ENCODE measurements at places on chromosomes 2 and 18.

DNA sequence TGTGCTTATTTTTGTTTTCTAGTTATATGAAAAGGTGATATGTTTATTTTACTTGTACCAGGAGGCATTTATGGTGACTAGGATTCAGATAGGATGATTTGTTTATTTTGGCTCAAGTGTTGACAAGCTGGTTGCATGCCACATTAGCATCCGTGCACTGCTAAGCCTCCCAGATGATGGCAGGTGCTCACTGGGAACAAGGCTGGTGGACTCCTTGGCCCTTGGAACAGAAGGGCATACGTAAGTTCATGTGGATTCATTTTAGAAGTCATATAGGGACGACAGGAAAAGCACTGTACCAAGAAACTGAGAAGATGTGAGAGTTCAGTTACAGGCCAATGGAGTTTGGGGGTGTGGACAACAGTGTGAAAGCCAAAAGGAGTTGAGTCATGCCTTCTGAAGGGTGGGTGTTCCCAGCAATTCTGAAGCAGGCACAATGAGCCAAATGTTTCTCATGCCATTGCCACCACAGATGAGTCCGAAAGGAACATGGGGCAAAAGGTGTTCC is 166.2 kb downstream of the PHLPP1 start:
- no peak for DNase-seq

DNA sequence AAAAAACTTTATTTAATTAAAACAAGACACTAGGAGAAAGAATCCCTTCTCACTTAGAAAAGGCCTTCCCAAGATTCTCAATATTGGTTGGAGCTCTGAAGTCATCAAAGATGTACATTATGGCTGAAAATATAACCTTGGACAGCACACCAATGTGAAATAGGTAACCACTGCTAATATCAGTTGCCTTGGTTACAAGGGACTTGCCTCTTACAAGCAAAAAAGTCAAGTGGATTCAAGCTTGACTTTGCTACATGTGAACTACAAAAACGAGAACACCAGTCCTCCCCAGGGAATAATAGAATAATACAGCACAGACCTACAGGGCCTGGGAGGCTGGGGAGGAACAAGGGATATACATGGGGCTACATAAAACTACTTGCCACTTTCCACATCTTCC is 46.1 kb downstream of the NABP1 start:
- DNase-seq: no peak

- DNase-seq: no peak
Observed at GRCh38 chr2:207905546-207905945, 119.8 kb downstream of the PLEKHM3 start.

- DNase-seq: no peak
Observed at GRCh38 chr2:8877332-8877731, 39.9 kb upstream of the KIDINS220 start.

DNA sequence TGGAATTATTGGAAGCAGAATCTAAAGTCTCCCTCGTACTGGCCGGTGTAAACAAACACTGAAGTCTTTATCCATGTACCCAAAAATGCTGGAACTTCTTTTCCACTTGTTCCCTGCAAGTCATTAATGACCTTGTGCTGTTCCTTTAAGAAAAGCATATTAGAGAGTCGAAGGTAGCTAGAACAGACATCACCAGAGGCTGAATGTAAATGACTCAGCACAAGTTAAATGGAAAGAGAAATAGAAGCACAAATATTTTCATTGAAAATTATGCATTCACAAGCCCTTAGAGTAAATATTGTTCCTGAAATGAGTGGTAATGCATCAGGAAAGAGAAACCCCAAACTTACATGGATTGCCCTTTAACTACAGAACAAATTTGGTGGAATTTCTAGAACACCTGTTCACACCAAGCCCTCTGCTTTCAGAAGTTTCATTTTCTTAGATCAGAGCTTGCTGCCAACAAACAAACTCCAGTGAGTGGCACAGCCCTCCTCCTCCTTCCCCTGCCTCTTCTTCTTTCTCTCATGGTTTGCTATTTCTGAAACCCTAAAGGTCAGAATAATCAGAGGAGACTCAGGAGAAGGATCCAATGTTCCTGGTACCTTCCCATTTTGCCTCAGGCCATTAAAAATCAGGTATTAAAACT is 264.3 kb downstream of the TXNL1 start:
- peak; percentile 38 for DNase-seq

- DNase-seq: no peak
Observed at GRCh38 chr2:69075486-69075885, 62.5 kb downstream of the ANTXR1 start.

DNA sequence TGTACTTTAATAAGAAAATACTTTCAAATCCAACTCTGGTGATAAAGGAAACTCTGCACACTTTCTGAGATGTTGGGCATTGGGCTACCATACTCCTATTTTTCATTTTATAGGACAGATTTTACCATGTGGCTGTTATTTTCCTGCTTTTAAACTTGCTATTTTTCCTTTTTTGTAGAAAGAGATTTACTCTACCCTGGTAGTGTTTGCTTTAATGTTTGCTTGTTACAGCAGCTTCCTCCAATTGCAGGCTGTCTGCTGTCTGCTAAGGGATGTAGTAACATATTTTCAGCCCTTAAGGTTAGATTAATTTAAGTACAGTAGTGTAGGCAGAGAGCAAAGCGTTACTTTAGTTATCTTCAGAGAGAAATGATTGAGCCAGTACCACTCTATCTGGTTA is 38.6 kb downstream of the MARCHF7 start:
- DNase-seq: no peak

DNA sequence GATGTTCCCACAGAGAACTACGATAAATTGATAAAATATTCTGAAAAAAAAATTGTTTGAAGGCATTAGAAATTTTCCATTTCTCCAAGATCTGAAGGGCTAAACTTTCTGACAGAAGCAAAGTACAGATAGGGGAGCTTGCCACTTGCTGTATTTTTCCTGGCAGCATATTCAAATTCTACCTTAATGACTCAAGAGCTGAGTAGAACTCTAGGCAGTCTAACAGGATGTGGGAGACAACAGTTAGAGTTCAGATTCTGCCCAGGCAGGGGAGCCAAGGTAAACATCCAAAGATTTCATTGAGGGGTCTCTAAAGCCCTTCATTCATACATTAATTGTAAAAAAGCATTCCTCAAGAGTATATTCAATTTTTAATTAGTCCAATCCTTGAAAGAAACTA is 46.0 kb upstream of the RIT2 start:
- DNase-seq: no peak

DNA sequence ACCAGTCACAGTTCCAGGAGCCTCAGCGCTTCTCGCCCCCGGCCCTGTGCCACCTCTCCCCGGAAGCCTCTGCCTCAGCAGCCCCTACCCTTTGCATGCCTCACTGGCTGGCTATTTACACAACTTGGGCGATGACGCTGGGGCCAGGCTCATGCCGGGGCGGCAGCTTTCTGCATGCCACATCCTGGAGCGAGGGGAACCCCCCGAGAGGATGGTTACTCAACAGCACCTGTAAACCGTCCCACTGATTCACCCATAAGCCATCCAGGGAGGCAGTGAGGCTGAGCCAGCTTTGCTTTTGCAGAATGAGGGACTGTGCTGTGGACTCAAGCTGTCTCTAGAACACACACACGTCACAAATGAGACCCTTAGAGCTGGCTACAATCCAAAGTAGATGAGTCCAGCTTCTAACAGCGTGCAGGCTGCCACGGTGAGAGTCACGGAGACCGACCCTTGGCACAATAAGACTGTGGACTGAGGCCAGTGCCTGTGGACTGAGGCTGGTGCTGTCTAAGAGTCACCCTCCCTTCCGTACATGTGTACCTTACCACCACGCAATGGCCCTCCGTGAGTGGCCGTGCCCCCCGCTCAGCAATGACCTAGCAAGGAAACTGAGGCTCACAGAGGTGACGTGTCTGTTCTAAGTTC is 45.6 kb upstream of the ODC1 start:
- DNase-seq: no peak

GRCh38 chr2:177519534-177520115 is 127.1 kb downstream of the AGPS start:
- DNase-seq: peak; percentile 40

- DNase-seq: no peak
Observed at GRCh38 chr2:200770847-200771246, 40.9 kb upstream of the BZW1 start.

DNA sequence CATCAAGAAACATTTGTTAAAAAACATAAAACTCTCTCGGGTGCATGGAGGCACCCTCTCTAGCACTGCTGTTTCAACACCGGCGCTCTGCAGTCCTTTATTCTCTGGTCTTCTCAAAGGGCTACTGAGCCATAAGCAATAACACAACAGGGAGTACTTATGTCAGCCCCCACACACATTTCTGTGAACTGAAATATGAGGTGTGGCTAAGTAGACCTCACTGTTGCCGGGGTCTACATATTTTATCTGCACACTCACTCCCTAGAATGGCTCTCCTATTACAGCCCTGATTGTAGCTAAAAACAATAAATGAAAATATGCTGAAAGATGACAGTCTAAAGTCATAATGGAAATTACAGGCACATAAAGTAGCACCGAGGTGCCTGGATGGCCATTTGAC is 235.1 kb downstream of the GRB14 start:
- no peak for DNase-seq

DNA sequence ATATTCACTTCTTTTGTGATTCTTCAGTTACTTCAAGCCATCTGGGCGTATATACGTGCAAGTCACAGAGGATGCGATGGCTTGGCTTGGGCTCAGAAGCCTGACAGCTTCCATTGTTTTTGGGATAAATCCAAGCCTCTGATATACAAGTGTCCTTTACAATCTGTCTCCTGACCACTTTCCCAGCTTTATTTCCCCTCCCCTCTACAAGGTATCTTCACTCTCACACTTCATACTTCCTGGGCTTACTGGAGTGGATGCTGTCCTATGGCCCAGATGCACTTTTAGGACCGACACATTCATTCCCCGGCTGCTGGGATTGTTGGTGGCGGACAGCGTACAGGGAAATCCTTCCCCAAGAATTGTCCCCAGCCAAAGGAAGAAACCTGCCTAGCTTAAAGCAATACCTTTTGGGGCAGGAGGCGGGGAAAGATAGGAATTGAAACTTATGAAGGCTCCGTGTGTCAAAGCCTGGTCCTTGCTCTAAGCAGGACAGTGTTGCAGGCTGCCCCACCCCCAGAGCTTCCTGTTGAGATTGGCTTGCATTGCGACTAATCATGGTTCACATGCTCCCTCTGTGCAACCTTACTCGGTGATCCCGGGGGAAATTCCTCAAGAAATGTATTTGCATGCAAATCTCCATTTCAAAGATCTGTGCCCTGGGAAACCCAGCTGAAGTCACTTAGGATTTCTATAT is 802.9 kb upstream of the ID2 start:
- DNase-seq: no peak

- DNase-seq: peak; percentile 59
Observed at GRCh38 chr18:22831441-22831904, 101.7 kb upstream of the RBBP8 start.

- peak; percentile 93 for DNase-seq
Observed at GRCh38 chr2:162967147-162967546, 128.6 kb upstream of the KCNH7 start.

DNA sequence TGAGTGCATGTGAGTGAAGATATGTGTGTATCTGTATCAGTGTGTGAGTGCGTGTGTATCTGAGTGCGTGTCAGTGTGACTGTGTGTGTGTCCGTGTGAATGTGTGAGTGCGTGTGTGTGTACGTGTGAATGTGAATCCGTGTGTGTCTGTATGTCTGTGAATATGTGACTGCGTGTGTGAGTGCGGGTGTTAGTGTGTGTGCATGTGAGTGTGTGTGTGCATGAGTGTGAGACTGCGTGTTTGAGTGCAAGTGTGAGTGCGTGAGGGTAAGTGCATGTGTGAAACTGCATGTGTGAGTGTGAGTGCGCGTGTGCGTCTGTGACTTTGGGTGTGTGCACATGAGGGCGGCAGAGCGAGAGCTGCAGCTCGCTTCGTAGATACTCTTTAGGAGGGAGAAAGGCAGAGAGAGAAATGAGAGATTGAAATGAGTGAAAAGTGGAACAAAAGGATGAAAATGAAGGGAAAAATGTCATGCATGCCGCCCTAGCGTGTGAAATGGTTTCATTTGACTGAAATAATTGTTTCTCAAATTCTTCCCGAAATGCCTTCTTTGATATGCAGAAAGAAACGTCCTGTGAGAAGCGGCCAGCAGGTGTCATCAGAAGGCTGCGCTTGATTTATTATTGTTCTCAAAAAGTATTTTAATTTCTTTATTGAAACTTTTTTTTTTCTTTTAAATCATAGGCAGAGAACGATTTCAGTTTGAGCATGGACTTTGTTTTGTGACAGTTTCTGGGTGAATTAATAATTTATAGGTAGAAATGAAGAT is 25.6 kb downstream of the ZNF407 start:
- DNase-seq: peak; percentile 16

DNA sequence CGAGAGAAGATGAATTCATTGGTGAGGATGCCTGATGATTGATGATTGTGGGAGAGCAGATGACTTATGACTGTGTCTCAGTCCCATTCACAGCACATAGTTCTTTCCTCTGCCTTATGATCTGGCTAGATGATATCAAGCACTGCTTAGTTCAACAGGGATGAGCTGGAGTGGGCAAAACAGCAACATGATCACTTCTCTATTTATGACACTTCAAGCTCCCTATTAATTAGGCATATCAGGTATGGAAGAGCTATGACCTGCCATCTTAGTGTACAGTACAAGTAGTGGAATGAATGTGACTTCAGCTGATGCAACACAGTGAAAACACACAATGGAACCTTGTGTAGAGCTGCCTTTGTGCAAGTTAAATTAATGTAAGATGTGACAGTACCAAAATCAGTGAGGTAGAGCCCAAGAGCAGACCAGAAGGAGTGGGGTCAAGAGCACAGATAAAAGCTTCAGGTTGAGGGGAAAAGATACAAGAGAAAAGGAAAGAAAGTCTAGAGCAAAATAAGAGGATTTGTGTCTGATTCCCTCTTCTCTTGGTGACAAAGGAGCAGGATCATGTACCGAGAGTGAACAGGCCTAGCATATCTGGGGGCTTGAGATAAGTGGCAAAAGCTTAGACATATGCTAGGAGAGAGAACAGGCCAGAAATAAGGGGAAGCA is 93.0 kb upstream of the MYO3B start:
- peak; percentile 79 for DNase-seq

DNA sequence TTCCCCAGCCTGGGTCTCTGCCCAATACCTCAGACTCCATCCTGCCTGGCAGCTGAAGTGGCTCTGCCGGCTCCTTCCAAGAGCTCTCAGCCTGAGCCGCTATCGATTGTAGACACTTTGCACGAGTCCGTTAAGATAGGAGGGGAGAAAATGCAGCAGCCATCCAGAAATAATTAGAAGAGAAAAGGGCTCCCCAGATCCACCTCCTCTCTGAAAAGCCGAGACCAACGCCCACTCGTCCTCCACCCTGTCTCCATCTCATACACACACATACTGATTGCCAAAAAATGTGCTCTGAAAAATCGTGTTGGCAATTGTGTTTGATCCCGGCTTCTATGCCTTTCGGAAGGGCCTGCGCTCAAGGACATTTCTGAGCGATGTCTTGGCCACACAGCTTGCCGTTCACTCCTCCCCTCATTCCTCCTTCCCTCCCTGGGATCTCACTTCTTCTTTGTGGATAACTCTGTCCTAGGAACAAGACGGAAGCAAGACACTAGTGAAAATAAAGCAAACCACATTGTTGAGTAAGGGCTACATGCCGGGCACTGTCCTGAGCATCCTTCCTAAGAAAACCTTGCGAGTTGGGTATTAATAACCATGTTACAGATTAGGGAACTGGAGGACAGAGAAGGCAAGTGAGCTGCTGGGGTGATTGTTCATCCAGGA is 372.8 kb upstream of the MYT1L start:
- DNase-seq: no peak

Measured in OCI-M1 (cell line).